ENCODE measurements at places on chromosomes 4 and X.
A peak's percentile ranks its signal among the peaks of the same experiment; 100 is the strongest.

DNA sequence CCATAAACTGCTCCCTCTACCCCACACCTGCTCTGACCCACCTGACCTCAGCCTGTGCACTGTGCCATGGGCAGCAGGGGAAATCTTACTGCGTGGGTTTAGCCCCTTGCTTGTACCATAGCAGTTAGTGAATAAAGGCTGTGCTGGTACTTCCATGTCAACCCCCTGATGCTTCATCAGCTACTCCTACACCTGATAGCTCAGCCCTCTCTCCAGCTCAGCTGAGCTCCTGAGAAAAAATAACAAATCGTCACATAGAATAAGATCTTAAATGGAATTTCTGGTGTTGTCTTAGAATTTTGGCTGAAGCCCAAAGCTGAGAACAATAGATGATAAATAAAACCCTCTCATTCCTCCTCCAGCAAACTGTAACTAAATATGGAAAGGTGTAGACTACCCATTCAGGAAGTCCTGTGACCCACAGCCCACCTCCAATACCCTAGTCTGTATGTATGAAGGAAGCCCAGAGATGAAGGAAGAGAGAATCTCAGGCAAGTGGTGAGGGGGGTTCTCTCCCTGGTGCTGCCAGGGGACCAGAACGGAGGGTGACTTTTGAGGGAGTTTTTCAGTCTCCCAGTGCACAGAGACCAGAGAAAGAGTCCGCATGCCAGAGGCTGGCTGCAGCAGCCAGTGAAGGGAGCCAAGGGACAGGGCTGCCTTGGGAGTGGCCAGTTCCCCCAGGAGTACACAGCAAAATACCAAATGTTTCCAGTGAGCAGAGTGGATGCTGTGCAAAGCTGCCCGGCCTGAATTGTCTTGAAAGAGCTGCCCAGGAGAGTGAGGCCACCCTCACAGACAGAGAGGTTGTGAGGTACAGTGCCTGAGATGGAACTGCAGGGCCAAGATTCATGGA, 227.3 kb downstream of the QDPR start:
- no peak for DNase-seq

GRCh38 chr4:74331944-74332343, 23.7 kb downstream of the EPGN start:
- no peak for DNase-seq

DNA sequence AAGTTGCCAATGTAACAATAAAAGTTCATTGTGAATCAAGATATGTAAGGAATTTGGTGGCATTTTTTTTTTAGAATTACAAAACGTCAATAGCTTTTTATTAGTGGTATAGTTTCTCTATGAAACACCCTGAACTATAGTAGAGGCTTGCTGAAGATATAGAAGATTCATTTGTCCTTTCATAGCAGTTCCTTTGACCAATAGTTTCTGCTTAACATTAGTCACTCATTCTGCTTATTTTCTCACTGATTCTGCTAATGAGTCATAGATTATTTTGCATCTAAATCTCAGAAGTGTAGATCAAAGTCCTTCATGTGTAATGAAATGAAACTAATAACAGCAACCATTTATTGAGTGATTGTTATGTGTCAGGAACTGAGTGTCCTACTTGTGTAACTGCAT, 205.0 kb upstream of the TET2 start:
- DNase-seq, result peak; percentile 8

- no peak for DNase-seq
Observed at GRCh38 chr4:63361628-63362027, 1047.6 kb downstream of the TECRL start.

GRCh38 chr4:73885574-73886267, 16.5 kb downstream of the CXCL1 start:
- no peak for DNase-seq
